Activated naive CD4-positive, alpha-beta T cell treated with anti-CD3 and anti-CD28 coated beads, Interleukin-2, amount 50 U/mL, for 16 hours (primary cell): ENCODE measurements at places on chromosomes 5 and 9.

DNA sequence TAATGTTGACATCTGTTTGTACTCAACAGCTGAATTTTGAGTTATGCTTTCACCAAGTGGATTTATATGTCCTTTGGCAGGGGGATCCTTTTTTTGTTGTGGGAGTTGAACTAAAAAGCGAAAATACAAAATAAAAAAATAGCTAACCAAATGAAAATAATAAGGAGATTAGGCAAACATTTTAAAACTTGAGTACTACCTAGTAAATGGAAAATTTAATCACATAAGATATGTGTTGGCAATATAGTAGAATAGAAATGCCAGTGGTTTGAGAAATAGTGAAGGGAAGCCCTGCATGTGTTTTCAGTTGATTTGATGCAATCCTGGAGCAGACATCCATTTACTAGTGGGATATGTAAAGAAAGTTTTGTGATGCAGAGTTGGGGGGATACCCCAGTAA, 98.0 kb downstream of the RASGRF2 start:
- DNase-seq: no peak

DNA sequence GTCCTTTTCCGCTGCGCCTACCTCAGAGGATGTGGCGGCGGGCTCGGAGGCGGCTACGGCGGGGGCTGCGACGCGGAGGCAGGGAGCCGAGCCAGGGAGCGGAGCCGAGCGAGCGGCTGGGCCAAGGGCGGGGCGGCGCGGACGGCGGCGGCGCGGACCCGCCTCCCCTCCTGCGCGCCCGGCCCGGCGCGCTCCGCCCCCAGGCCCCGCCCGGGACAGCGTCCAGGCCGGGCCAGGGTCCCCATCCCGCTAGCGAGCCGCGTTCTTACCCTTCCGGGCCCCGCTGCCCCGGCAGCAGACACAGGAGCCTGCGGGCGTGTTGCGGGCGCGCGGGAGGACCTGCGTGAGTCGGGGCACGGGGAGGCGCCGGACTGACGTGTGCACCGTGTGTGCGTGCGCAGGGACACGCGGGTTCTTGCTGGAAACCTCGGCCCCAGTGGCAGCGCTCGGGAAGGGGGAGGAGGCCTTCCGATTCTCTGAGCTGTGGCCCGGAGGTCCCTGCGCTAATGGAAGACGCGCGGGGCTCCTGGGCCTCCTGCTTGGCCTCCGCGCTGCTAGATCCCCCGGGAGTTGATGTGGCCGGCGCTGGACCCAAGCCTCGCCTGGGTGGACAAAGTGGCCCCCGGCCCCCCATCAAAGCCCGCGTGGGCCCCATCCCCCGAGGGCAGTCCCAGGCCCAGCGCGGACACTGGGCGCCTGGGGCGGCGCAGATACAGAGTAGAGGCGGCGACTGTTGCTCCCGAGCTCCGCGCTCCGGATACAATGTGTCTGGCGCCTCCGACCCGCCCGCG, at the start of gene VDAC1:
Gene VDAC1, minus strand, starts transcription at position 350 of the 791 bp plus-strand sequence. CDS start 11,963 bp downstream, outside the sequence.
- peak; percentile 83 for DNase-seq

DNA sequence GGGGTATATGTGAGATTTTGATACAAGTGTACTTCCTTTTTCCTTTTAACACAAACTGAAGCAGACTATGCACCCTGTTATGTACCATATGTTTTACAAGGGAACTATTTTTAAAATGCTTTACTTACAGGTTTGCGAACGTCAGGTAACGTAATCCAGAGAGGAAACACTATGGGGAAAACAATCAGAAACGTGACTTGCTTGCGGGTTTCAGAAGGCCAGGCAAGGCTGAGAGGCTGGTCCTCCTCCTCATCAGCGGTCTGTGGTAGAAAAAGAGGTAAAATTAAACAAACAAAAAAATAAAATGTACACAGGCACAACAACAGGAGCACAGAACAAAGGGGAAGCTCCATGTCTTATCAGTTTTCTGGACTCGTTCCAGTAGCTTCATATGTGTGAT, 141.2 kb downstream of the ACER2 start:
- no peak for DNase-seq

GRCh38 chr9:77830618-77831285, 182.6 kb upstream of the GNA14 start:
- DNase-seq: no peak

- no peak for DNase-seq
Measured at GRCh38 chr9:96651626-96652025, 3.5 kb downstream of the PRXL2C start.

GRCh38 chr5:32711681-32712480, 760 bp downstream of the NPR3 start:
- DNase-seq: no peak

- DNase-seq: peak; percentile 25
Measured at GRCh38 chr9:34413231-34413852, 36.6 kb upstream of the MYORG start.

DNA sequence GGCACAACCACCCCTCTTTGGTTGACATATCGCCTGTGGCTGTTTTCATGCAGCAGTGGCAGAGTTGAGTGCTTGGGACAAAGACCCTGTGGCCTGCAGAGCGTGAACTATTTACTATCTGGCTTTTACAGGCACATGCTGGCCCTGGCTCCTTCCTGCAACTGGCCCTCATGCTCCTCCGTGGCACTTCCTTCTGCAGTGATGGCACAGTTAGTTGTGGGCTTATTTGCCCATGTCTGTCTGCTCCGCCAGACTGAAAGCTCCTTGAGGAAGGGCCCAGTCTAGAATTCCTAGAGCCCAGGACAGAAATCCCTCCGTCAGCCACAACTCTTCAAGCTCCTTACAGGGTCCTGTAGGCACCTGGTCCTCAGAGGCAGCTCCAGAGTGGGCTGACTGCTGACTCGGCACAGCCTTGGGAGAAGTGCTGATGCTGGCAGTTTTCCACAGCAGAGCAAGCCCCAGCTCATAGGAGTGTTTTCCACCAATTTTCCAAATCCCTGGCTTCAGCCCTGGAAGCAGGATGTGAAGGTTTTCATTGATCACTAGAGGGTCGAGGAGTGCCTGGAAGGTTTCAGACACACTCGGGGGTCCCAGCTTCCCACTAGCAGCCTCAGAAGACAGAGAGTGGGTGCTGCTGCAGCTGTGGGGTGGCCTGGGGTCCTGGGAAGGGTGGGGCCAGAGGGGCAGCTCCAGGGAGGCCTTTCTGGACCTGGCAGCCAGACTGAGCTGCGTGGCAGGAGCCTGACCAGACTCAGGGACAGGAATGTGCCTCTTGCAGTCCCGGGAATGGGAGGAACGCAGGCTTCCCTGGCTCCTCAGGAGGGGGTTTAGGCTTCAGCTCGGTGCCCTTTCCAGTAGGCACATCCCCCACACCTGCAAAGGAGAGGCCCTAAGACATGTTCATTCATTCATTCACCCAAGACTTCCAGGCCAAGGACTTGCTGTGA, 56.5 kb upstream of the ANGPTL2 start:
- DNase-seq: peak; percentile 4

GRCh38 chr9:102841376-102841775, 153.8 kb upstream of the CYLC2 start:
- DNase-seq: no peak
